Kidney capillary endothelial cell (primary cell): ENCODE measurements at places on chromosomes 12 and 14.
A peak's percentile ranks its signal among the peaks of the same experiment; 100 is the strongest.

- no peak for DNase-seq
These were observed 35.7 kb upstream of the APOF start for GRCh38 chr12:56398324-56398723.

DNA sequence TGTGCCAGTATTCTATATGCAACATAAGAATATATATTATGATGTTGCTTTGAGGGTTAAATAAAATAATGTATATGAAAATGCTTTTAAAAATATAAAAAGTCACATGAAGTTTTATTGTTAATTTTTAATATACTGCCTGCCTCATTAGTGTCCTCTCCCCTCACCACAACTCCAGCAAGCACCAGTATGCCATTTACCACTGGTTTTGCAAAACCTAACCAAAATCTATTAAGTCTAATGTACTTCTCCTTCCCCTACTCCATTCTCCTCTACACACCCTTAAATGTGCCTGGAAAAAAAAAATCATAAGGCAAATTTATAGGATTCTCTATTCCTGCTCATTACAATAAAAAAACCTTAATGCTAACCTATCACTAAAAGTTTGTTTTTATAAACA, 24.0 kb upstream of the GNG2 start:
- no peak for DNase-seq

DNA sequence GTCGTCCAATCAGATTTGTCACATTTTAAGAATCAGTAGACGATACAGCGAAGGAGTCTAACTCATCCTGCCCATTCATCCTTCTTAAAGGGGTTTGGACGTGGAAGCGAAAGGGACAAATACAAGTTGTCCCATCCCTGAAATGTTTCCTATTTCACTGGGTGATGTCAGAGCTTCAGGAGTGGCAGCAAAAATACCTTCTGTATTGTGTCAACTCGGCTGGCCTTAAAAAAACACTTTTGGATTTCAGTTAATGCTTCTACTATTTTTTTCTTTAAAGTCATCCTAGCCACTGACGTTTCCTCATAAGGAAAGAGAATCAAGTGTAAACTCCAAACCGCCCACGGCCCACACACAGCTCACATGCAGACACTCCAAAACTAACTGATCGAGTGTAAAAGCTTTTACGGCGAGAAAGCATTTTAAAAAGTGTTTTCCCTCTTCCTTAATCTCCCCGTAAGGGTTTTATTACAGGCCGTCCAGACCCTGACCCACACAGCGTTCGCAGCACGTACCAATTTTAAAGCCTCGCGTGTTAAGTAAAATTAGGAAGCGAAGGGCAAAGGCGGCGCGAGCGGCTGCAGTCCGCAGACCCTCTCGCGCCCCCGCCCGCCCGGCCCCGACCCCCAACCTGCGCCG, 593 bp downstream of the CFL2 start:
- DNase-seq: peak; percentile 38

GRCh38 chr12:130497321-130497720, 159.6 kb downstream of the PIWIL1 start:
- DNase-seq: no peak

GRCh38 chr14:76430017-76430416, 54.1 kb downstream of the ESRRB start:
- DNase-seq: no peak

DNA sequence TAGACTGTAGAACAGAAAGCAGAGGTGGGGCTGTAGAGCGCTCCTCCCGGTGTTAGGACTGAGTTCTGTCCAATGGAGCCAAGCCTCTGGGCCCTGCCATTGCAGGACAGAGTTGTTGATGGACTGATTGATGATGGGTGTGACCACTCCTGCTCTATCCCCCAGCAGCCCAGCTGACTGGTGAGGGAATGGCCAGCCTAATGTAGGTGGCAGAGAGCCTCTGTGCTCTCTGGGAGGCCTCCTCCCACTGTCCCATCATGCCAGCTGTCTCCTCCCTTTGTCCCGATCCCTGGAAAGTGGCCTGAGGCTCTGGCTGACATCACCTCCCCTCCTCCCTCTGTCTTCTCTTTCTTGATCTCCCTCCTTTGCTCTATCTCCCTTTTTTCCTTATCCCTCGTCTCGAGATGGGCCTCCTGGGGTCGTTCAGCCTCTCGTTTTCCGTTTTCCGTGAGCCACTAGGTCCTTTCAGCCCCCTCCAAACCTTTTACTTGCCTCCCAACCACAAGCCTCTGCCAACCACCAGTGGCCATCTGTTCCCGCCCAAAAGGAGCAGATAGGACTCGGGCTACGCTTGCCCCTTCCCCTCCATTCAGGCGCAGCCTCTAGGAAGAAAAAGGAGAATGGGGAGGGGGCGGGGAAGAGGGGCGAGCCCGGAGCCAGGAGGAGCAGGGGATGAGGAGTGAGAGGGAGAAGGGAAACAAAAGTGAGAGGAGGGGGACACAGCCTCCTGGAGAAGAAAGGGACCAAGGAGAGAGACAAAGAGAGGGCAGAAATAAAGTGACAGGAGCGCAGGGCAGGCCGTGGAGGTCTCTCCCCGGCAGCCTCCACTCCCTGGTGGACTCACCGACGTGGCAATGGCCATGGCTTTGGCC, 572 bp downstream of the EFS start:
- DNase-seq: no peak

GRCh38 chr12:89927226-89927698, 218.6 kb upstream of the ATP2B1 start:
- no peak for DNase-seq

GRCh38 chr14:66010695-66011094, 475.5 kb upstream of the CCDC196 start:
- DNase-seq: no peak

DNA sequence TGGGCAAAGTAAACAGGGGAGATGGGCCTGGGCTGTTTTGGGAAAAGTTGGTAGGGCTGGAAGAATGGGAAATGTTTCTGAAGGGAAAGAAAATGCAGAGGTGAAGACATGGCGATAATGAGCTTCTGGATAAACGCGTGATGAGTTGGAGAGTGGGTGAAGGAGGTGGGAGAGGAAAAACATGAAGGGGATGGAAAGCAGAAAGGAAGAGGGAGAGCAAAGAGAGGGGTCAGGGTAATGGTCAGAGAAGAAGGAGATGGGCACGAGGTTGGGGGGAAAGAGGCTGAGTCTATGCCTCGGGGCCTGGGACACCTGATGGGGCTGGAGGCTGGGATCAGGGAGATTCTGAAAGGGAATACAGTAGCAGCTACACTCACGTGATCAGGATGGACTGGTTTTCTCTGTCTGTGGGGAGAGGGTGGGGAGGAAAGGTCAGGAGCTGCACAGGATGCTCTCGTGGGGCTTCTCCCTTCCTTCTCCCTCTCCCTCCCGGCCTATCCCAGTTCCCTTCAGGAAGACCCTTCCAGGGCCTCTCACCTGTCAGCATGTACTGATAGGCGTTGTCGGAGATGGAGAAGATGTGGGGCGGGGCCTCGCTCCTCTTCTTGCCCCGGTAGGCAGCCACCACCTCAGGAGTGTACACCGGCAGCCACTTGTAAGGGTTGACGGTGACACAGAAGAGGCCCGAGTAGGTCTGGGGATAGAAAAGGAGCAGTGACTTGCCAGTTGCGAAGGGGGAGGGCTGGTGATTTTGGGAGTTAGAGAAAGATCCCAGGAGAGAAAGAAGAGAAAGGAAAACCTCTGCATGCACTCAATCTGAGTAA, 3.1 kb downstream of the MYH7 start:
- no peak for DNase-seq

DNA sequence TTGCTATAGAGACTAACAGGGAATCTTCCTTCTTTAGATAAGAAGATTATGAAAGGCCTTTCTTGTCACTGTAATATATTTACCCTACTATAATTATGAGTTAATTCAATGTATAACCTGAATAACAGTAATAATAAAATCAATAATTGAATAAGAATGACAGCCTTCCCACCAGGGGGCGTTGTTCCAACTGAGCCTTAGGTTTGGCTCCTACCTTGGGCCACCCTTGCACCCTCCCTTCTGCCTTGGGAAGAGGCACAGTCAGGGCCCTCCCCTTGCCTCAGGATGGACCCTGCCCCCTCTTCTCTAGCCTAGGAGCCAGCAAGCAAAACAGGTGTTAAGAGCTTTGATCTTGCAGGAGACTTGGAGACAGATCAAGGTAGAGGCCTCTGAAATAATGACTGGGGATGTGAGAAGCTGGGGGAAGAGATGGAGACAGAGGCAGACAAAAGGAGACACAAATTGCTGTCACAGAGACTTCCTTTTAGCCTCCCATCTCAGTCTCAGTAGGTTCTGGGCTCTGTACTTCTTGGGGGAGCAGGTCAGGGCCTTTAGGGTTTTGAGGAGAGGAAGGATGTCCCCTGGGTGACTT, 40.1 kb upstream of the CISTR start:
- DNase-seq: no peak

DNA sequence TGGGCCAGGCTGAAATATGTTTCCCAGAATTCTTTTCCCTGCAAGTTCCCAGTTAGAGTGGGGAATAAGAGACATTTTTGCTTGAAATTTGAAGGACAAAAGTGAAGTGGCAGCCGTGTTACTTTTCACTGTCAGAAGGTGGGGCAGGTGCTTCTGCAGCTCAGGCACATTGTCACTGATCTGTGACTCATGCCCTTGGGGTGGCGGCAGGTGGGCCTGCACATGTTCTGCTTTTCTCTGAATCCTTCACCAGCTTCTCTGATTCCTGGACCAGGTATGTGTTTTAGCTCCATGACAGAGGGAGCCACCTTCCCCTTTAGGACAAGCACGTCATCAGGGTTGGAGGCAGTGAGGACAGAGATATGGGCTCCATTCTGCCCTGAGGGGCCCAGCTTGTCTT, 11.7 kb upstream of the KCNA5 start:
- no peak for DNase-seq

GRCh38 chr12:52679875-52680274, 332 bp downstream of the KRT1 start:
- DNase-seq: no peak

DNA sequence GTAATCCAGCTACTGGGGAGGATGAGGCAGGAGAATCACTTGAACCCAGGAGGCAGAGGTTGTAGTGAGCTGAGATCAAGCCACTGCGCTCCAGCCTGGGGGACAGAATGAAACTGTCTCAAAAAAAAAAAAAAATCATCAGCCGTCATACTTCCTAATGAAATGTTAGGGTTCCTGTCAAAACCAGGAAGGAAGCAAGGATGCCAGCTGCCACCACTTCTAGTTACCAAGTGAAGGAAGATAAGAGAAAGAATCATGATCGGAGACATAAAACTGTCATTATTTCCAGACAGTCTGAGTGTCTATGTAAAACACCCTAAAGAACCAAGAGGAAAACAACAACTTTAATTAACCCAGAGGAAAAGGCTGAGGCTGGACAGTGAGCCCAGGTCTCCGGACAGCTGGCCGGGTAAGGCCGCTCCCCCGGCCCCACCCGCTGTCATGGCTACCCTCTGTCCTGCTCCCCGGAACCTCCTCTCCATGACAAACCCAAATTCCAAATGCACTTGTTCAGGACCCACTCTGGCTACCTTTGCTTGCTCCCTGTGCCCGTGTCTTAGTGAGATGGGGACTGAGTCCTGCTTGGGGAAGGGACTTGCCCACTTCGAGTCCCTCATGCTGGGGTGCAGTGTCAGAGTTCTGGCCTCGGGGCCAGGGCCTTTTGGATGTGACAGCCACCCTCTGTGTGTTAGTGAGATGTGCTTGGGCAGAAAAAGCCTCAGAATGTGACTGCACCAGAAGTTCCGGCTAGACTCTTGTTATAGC, 29.0 kb downstream of the SLC6A12 start:
- DNase-seq: no peak

GRCh38 chr14:99192028-99192621, 79.9 kb downstream of the BCL11B start:
- peak; percentile 11 for DNase-seq

- DNase-seq: peak; percentile 51
These were observed 90.7 kb downstream of the PPFIA2 start for GRCh38 chr12:81668475-81668874.

- DNase-seq: no peak
These were observed 64.6 kb downstream of the C14orf132 start for GRCh38 chr14:96103560-96104460.

GRCh38 chr14:23285530-23286019, 357 bp downstream of the HOMEZ start:
- DNase-seq: peak; percentile 4

DNA sequence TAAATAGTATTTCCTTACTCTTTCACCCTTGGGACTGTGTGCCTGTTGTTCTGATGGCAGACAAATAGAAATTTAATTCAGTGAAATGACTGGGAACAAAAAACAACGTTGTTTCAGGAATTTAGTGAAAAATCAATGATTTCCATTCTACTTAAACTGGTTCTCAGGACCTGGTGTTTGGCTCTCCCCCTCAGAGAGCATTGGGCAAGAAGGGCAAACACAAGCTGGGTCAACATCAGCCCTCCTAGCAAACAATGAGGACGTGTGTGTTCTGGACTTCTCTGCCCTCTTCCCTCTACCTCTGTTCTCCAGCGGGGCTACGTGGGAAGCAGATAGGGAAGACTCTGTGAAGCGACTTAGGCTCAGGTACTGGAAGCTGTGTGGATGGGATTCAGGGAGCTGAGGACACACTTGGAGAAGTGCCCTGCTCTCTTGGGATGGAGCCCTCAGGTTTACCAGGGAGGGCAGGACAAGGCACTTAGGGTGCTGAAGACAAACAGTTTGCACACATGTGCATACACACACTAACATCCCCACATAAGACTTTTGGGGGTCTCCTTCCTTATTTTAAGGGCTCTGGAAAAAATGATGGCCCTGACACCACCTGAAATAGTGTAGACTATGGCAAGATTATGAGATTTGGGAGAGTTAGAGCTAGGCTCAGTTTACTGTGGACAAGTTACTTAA, 7.6 kb upstream of the SERPINA1 start:
- no peak for DNase-seq

GRCh38 chr12:4700621-4701026, 19.6 kb upstream of the GALNT8 start:
- no peak for DNase-seq

GRCh38 chr12:77795699-77796098, 35.0 kb upstream of the NAV3 start:
- no peak for DNase-seq

- DNase-seq: peak; percentile 72
These were observed 29.0 kb upstream of the ELK3 start for GRCh38 chr12:96164951-96165811.

DNA sequence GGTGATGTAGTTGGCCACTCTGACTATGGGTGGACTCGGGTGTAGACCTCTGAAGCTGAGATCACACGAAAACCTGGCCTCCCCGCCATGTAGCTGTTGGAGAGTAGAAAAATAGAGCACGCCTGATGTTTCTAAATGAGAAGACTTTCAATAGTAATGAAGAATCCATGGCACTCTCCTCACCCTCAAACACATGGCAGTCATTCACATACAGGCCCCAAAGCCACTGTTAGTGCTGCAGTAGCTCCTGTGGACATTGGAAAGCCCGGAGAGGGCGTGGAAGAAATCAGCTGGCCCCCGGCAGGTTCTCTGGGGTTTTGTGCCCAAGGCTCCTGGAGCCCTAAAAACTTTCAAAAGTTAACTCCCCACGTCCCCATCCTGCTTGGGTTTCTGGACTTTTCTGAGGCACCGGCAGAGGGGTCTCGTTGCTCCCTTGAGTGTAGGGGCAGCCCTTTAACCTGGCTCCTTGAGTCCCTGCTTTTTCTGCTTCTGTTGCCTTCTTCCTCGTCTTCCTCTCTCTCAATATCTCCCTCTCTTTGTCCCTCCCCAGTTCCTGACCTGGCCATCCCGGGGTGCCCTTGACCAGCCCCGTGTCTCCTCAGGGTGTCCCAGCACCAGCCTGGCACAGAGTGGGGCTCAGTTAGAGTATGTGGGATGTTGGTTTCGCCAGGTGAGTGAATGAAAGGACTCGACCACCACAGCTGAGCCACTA, 8.3 kb downstream of the MEG3 start:
- DNase-seq: no peak

GRCh38 chr12:19645823-19646222, 206.5 kb downstream of the AEBP2 start:
- DNase-seq: no peak

GRCh38 chr12:93183940-93184671, 193.6 kb upstream of the NUDT4 start:
- no peak for DNase-seq

- no peak for DNase-seq
These were observed 11.6 kb downstream of the TEDC1 start for GRCh38 chr14:105502446-105503295.
